Stimulated activated CD8-positive, alpha-beta memory T cell treated with anti-CD3 and anti-CD28 coated beads, Interleukin-4, amount 100 ng/mL, for 24 hours (primary cell): ENCODE measurements at places on chromosomes 3 and 15.

DNA sequence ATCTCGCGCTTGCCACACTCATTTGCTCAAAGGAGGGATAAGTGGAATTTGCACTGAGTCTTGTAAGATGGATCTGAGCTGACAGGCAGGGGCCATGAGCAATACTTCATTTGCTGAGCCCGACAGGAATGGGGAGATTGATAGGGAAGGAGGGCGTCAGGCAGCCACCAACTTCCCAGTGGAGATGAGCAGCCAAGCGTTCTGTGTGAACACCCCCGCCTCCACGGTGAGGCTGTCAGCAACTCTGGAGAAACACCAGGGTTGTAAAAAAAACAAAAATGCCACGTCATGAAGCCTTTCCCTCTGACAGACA, 36.8 kb downstream of the TLE3 start:
- DNase-seq: no peak

DNA sequence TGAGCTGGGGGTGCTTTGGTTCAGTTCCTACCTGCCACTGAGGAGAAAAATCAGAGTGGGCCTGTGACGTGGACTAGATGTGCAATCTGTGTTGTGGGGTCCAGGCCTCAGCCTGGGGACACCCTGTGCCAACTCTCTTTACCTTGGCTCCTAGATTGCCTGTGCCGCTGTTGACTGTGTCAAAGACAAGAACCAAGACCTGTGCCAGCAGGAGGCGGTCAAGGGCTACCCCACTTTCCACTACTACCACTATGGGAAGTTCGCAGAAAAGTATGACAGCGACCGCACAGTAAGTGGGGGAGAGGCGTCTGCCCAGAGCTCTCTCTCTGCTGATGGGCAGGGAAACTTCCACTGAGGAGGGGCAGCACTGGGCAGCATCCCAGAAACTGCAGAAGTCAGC, 40.6 kb upstream of the SEC22A start:
- no peak for DNase-seq

DNA sequence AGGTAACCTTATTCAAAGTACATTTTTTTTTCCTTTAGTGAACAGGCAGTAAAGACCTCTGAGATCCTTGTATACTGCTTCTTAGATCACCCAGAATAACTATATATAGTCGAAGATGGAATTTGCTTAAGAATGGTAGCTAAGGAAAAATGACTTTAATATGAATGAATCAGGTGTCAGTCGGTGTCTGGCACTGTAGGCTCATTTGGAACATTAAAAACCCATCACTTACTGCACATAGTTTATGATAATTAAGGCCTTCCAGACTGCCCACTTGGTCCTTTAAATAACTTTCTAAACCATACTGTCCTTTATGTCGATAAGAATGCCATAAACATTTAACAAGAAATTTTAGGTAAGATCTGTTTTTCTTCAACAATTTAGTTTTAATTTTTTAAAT, 981.8 kb downstream of the ROBO2 start:
- DNase-seq: no peak

GRCh38 chr3:32733631-32734229, 48.7 kb downstream of the CNOT10 start:
- no peak for DNase-seq

GRCh38 chr15:47288794-47289193, 428.5 kb upstream of the SEMA6D start:
- DNase-seq: no peak

DNA sequence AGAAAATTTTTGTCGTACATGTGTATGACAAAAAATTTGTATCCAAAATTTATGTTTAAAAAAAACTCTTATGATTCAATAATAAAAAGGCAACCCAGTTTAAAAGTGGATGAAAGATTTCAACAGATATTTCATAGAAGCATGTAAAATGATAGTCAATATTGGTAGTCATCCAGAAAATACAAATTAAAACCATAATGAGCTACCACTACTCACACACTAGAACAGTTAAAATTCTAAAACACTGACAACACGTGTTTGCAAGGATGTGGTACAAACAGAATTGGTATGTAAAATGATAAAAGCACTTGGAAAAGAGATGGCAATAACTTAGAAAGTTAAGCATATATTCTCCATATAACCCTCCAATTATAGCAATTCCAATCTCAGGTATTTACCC, 303.0 kb upstream of the NR2F2 start:
- DNase-seq: no peak

DNA sequence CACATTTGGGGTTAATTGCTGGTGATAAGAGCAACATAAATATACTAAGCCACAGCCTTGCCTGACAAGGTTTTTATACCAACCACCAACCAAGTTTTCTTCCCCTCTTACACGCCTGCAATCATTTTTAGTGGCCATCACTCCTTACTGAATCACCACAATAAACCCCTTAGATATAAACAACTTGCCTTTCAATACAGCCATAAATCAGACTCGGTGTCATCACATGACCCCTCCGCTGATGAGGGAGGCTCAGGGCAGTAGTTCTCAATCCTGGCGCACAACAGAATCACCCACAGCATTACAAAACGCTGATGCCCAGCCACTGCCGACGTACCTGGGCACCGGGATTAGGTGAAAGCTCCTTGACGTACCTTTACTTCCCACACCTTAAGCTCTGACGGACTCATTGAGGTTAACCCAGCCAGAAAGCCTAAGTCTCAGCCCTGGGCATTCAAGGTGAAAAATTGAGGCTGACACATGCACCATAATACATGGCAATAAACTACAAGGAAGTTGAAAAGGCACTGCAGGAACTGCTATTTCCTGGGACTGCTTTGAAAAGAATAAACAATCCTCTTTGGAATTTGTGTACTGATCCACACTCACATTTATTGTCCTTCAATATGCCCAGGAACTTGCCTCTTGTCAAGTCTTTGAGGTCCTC, 17.1 kb downstream of the ADCY5 start:
- DNase-seq: no peak

DNA sequence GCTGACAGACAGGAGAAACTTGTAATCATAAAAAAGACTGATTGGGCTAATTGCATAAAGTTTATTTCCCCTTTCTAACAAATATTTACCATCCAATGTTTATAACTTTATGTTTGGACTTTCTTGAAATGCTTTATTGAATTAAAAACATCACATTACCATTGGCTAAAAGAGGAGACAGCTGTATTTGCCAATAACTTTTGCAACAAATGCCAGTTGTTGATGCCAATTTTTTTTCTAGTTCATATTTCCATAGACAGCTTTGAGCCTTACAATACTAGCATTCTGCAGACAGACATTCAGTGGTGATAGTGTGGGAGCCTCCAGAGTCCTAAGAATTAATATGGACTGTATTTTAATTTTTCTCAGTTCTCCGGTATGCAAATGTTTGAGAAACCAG, 198.4 kb downstream of the ADAMTS17 start:
- DNase-seq: no peak

GRCh38 chr3:10394491-10395025, 73.6 kb upstream of the SEC13 start:
- DNase-seq: no peak
